ENCODE measurements at places on chromosomes 6 and 20.

GRCh38 chr6:96227135-96227534, 211.4 kb downstream of the FUT9 start:
- no peak for DNase-seq

DNA sequence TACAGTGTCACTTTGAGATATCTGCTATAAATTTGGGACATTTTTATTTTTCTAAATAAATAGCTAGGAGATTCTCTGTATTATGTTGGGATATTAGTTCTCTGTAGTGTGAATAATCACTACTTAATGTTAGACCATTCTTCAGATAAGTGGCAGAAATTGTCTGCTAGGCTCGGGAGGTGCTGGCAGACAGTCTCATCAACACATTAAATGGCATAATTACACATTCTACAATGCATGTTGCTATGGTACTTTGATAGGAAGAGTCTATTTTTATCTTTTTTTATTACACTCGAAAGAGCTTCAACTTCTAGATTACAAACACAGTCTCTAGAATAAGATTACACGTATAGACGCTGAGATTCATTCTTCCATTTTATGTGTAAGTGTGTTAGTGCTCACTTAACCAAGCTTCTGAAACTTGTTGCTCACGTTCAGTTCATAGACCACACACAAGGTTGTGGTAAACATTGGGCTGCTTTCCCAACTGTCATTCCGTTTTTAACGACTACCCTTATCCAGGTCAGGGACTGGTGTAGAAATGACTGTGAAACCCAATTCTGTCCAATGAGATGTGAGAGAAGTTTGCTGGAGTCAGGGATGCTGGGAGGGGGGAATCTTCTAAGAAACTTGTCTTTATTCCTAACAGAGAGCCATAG, 78.6 kb downstream of the TPBG start:
- DNase-seq, result no peak

GRCh38 chr6:105991561-105992314, 94.4 kb upstream of the PRDM1 start:
- DNase-seq, result peak; percentile 49

- DNase-seq, result no peak
Observed at GRCh38 chr6:168603234-168603633, 162.2 kb downstream of the SMOC2 start.

- DNase-seq, result no peak
Observed at GRCh38 chr6:134323698-134324097, 5.8 kb upstream of the SGK1 start.

DNA sequence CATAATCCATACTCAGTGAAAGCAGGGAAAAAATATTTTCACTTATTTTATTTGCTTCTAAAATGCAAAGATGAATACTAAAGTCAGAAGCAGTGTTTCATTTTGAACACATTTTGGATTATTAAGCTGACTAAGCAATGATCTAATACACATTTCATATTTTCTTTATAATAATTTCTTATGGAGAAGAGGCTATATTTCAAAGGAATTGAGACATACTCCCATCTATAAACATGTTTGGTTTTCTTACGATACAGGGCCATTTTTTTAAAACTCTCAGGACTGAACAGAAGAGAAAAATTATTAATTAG, 26.9 kb upstream of the VAPB start:
- no peak for DNase-seq

DNA sequence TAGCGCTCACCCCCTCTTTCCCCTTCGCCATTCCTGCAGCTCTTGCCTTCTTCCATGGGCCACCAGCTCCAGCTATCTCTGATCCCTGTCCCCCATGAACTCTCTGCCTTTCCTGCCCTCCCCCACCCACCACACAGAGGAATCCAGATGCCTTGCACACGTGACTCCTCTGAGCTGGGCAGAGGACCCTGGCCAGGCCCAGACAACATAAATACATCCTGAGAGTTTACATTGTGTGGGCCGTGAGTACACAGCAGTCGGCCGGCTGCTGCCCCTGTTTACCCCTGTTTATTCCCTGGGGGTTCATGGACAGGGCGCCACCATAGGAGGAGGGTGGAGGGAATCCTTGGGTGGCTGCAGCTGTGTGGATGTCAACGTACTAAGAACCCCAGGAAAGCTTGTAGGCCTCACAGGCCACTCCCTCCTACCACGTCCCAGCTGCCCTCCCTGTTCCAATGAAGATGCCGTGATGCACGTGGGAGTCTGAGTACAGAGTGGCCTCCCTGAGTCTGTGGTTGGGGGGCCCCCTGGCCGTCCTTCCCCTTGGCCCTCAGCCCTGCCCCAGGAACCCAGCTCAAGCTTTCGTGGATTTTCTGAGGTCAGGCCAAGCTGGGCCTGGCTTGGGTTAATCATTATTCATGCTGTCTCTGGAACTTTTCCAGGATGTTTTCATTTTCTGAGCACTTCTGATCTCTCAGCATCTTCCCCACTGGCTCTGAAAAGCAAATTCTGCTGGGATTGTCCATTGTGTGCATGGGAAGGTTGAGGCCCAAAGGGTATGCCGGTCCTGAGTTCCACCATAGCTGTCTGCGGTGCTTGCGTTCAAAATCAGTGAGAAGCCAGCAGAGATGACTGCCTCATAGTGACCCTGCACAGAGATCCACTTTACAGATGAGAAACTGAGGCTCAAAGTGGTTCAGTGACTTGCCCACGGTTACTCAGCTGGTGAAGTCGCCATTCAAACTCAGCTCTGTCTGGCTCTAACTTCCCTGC, 136.3 kb downstream of the MRPL14 start:
- DNase-seq, result no peak

GRCh38 chr20:59580991-59581401, 23.3 kb upstream of the PHACTR3 start:
- no peak for DNase-seq

DNA sequence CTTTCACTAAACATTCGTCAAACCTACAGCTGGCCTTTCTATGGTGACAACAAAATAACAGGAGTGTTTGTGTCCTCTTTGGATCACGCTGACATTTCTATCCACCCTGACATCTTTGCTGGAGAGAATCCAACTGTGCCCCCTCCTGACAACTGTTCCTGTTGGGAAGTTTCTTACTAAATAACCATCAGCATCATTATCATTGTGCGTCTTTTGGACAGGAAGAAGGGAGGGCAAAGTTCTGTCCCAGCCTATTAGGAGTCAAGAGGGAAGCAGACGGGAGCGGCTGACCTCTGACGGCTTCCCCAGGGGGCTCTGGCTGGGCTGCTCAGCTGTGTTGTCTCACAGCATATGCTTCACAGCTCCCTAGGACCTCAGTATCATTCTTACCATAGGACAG, 195.9 kb upstream of the SULF2 start:
- no peak for DNase-seq

GRCh38 chr20:1275919-1276318, 9.8 kb downstream of the SNPH start:
- no peak for DNase-seq

- peak; percentile 72 for DNase-seq
Observed at GRCh38 chr6:166258854-166259276, 49.3 kb downstream of the PRR18 start.

GRCh38 chr20:43916881-43917371, 2.3 kb downstream of the TOX2 start:
- no peak for DNase-seq

- peak; percentile 84 for DNase-seq
Observed at GRCh38 chr6:37210313-37210968, 40.5 kb downstream of the PIM1 start.

- DNase-seq, result no peak
Observed at GRCh38 chr6:28207510-28208110, 17.5 kb upstream of the ZSCAN9 start.
